ENCODE measurements at places on chromosomes 7 and 10.

- DNase-seq: no peak
These were observed 65.8 kb upstream of the LAMB4 start for GRCh38 chr7:108196004-108196403.

DNA sequence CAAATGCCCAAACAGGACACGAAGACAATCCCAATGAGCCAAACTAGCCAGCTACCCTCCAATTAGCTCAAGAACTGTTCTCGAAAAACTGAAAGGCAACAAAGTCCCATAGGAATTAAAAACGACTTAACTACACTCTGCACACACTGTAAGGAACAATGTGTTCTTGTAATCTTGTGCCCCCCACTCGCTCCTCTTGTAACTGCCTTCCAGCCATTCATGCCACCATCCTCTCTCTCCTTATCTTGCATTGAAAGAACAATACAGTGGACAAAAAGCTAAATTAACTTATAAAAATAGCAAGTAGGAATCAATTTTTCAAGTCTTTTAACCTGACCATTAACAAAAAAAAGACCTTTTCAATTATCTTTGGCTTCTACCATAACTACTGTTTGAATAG is 2.9 kb downstream of the CYTH3 start:
- no peak for DNase-seq

GRCh38 chr7:105638902-105639495 is 57.7 kb upstream of the EFCAB10 start:
- DNase-seq: peak; percentile 89

DNA sequence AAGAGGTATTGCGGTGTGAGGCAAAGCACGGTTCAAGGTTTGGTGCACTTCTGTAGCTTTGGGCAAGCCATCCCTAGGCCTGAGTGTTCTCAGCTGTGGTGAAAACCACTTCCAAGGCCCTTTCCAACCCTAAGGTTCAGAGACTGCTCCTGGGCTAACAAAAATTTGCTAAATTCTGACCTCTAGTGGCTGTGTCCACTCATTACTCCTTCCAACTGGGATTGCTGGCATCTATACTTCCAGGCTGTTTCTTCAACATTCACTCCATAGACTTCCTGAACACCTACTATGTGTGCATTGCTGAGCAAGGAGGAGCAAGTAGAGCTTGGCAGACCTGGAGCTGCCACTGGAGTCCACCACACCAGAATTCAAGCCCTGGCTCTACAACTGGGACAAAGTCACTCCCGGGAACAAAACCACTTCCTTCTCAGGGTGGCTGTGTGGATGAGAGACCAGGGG is 29.3 kb upstream of the SH3PXD2A start:
- peak; percentile 47 for DNase-seq

DNA sequence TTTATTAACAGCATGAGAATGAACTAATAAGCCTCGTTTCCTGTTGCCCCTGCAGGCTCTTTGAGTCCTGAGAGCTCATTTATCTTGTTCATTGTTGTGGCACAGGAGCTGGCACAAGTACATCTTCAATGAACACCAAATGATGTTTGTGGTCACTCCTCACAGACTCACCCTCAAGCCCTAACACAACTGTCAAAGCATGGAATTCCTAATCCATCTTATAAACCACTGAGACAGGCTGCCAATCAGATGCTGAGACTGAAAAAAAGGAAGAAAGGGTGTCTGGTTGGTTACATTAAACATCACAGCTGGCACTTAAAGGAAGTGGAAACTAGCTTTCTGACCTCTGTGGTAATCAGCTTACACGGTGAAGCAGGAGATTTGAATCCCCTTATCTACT is 7.7 kb upstream of the CCDC172 start:
- DNase-seq: no peak

DNA sequence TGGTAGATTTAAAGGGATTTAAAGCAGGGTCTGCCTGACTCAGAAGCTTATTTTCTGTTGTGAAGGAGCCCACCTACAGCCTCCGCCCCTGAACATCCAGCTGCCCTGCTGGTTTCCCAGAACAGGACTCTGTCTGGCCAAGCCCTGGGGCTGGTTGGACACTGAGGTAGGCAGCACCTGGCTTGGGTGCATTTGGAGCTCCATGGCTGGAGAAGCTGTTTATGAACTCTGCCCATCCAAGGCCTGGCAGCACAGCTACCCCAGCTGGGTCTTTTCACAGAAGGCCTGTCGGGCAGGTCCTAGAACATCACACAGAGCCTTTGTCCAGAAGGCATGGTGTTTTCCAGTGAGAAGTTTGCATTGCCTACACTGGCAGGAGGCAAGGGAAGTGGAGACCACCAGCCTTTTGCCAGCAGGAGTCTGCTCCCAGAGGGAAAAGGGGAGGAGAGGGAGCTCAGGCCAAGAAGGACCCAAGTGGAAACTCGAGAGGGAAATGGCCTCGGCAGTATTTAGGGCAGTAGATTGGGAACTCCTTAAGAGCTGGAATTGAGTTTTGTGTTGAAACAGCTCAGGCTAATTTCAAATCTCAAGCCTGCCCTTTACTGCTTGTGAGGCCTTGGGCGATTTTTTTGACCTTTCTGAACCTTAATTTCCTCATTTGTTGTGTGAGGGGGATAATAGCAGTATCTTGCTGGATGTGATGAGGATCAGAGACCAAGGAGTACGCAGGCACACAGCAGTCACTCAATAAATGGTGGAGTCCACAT is 12.3 kb upstream of the PDCD4 start:
- no peak for DNase-seq

GRCh38 chr7:110421490-110422241 is 669.3 kb upstream of the LRRN3 start:
- no peak for DNase-seq

DNA sequence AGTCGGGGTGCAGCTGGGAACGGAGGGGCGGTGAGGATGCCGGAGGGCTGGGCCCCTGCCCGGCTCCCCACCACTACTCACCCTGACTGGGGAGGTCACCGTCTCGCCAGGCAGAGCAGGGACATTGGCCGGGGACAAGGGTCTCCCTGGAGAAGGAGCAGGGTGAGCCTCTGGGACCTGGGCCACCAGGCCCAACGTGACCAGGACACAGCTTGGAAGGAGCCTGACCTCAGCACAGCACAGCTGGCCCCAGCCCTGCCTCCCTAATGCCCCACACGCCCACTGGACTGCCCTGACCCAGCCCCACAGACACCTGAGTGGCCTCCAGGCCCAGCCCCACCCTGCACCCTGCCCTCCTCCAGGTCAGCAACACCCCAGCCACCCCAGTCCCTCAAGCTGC is 21.1 kb downstream of the MICALL2 start:
- DNase-seq: no peak

- no peak for DNase-seq
These were observed 276.5 kb downstream of the SH2D4B start for GRCh38 chr10:80814147-80814652.

DNA sequence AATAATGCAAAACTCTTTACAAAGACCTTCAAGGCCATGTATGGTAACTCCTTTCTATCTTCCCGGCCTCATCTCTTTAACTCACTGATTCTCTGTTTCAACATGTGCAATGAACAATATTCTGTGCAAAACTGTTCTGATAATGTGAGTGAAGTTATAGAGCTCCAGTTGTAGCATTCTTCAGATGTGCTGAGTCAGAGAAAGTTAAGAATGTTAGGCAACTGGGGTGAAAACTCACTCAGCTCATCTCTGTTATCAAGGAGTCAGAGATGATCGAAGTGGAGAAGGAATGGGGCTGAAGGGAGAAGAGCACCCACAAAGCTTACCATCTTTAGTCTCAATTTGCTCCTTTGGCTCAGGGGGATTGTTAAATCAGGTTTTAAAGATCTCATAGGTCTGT is 344.7 kb upstream of the NPSR1 start:
- DNase-seq: no peak

DNA sequence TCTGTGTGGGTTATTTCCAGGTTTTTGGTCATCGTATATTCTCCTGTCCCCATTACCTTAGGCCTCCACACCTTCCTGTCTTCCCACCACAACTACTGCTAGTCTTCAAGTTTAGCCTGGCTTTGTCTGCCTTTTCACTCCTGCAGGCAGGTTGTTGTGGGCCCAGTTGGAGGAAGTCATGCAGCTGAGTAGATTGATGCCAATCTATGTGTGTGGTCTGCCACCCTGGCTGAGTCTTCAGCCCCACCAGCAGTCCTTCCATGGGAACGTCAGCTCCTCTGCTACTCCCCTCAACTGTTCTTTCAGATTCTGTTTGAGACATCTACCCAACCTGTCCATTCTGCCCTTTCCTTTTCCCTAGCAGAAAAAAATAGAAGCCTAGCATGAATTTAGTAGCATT is 6.3 kb downstream of the RINT1 start:
- DNase-seq: no peak

GRCh38 chr7:68722044-68722443 is 876.2 kb upstream of the AUTS2 start:
- peak; percentile 63 for DNase-seq

DNA sequence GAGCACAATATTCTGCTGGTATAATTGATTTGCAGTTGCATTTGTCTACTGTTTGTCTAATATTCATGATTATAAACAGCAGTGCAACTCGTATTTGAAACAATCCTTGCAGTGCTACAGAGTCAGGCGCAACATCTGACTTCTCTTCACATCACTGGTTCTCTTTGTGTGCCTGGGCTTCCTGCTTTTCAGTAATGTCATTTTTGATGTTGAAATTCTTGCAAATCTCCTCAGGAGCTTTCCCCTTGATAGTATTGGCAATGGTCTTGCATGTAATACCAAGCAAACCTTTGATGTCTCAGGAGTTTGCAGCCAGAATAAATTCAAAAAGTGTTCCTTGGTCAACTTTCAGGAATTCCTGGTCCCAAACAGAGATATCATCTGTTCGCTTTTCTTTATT is 20.2 kb downstream of the HPS6 start:
- no peak for DNase-seq

DNA sequence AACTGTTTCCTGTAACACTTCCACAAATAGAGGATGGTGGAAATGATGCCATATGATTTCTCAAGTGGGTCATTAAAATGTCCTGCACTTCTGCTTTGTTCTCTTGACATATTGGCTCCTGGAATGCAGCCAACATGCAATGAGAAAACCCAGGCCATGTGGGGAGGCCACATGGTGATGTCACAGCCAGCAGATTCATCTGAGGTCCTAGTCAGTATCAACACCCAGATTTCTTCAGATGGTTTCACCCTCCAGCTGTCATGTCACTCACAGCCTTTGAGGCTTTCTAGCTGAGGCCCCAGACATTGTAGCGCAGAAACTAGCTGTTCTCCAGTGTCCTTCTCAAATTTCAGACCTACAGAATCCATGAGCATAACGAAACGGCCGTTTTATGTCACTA is 102.3 kb upstream of the NUPR2 start:
- DNase-seq: no peak
